ENCODE measurements at places on chromosomes 12 and 14.

- no peak for DNase-seq
These were observed 3.7 kb downstream of the LETMD1 start for GRCh38 chr12:51051787-51052186.

DNA sequence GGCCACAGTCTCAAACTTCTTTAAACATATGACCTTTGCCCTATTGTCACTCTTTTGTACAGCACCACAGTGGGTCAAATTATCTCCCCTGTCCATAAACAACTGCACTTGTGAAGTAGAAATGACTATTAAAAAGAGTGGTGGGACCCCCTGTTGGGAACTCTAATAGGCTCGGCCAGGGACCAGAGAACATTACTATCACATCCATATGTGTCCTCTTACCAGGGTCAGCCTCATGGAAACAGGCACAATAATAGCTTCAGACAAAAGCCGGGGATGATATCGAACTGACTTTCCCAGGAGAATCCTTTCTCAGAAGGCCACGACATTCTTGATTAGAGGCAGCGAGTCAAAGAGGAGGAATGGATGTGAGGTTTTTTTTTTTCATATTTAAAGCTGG is 96.6 kb downstream of the NKX2-1 start:
- no peak for DNase-seq

DNA sequence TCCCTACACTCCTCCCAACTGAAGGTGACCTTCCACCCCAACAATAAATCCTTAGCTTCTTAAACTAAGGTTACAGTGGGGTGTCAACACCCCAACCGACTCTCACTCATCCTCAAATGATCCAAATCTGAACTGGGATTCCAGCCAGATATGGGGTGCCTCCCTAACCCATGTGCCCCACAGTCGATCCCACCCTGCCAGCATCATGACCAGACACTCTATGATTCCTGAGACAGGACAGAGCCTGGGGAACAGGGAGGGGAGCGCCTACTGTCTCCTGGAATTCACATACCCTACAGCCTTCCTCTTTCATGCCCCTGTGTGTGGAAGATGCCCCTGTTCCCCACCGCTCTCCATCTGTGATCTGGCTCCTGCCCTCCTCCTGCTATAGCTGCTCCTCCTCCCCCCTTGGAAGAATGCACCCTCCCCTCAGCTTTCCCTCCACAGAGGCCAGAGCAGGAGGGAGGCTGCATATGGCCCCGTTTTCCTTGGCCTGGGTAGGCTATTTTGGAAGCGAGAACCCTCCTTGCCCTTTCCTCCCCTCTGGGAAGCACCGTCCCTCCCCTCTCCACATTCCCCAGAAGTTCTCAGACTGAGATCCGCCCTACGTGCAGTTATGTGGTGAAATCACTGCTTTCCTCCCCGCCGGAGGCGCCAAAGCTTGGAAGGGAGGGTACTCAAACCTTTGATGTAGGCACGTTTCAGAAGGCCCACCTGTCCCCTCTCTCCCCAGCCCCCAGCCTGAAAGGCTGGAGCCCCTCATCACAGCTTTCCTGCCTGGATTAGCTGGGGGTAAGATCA is 48.0 kb downstream of the SMUG1 start:
- DNase-seq = no peak

- DNase-seq = no peak
These were observed 132.9 kb downstream of the CEP83 start for GRCh38 chr12:94326727-94327126.

GRCh38 chr12:85836197-85837090 is at the start of gene RASSF9:
Gene RASSF9 (minus strand): TSS chr12:85836409. CDS start chr12:85836201, 208 bp downstream.
- DNase-seq = no peak

- no peak for DNase-seq
These were observed 80.8 kb downstream of the DACT1 start for GRCh38 chr14:58718226-58719205.

Data from T-helper 22 cell (primary cell).